ENCODE measurements at places on chromosomes 3 and 15.
A peak's percentile ranks its signal among the peaks of the same experiment; 100 is the strongest.

GRCh38 chr15:89806210-89806558 lies 8.5 kb downstream of the ANPEP start:
- DNase-seq = no peak

DNA sequence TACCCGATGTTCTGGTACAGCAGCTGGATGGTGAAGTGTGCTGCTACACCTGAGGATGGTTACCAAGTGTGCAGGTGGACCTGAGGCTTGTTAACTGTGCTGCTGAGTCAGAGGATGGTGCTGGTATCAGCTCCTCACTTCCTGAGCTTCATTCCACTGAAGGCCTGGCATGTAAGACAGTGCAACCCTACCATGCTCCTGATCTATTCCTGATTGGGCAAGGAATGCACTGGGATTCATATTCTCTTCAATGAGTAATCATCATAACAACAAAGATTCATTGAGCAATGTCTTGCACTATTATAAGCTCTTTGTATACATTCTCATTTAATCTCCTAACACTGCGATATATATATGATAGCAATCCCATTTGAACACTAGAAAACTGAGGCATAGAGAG lies 62.9 kb upstream of the THSD4 start:
- DNase-seq = no peak

DNA sequence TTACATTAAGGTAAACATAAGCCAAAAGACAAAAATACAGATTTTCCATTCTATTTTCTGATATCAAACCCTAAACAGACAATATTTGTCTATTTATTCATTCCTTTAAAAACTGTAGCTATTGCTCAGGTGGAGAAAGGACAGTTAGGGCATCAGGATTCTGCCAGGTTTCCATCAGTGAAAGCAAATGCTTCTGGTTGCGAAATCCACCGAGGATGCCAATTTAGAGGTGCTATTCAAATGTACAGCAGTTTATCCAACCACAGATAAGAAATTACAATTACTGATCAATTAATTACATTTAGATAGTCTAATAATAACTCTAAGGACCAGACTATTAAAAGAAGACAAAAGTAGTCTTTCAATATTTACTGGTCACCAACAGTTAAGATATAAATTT lies 3.9 kb downstream of the TOMM70 start:
- no peak for DNase-seq

DNA sequence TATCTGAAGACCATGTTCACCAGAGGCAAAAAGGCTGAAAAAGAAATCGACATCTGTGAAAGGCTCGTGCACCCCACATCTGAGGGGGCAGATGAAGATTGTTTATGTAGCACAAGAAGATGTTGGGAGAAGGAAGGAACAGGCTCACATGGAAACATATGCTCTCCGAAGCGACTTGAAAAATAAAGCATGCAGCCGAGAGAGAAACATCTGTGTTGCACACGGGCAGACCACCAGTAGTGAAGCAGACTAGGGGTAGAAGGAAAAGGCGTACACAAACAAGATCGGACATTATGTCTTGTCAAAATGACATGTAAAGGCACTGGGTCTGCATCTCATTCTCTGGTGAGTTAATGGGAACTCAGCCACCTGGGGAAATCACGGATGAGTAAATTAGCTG lies 356.5 kb downstream of the ZIC4 start:
- DNase-seq = no peak

DNA sequence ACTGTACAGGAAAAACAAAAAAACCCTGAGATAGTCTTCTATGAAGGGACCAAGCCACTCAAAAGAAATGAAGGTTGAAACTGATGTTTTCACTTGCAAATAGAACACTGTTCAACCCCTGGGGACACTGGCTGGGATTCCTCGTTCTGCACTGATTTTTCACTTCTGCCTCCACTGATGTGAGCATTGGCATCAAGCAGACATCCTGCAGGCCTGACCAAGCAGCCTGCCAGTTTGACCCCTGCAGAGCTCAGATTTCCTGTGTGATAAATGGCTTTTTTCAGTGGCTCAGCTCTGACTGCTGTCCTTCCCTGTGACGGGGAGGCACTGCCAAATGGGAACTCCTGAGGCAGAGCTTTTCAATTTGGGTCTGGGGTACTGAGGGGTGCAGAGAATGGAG lies 50.0 kb downstream of the RASGRP1 start:
- no peak for DNase-seq

- no peak for DNase-seq
Measured at GRCh38 chr3:175861916-175862315, 1002.8 kb downstream of the NAALADL2 start.

DNA sequence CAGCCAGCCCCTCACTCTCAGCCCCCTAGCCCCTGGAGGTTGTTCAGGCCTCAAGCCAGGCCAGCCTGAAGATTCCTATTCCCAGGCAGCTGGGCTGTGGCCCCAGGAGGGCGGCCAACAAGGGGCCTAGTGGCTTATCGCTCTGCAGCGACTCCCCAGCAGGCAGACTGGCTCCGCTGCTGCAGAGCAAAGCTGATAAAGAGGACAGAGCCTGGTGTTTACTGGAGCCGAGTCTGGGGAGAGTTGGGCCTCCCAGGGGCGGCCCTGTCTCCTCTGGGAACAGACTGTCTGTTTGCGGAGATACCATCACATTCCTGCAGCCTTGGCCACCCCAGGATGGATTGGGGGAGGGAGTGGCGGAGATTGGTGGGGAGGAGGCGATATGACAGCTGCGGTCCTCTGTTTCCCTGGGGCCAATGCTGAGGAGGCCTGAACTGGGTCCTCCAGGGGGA lies 22.4 kb upstream of the SMAD6 start:
- no peak for DNase-seq

GRCh38 chr3:186772701-186773417 lies 10.5 kb upstream of the EIF4A2 start:
- peak; percentile 60 for DNase-seq

GRCh38 chr15:69896606-69897005 lies 201.1 kb downstream of the TLE3 start:
- DNase-seq = no peak

GRCh38 chr3:4149296-4149695 lies 153.9 kb upstream of the SETMAR start:
- no peak for DNase-seq

GRCh38 chr15:99447497-99448371 lies 118.0 kb upstream of the MEF2A start:
- DNase-seq = no peak

GRCh38 chr15:29821416-29822099 lies 710 bp downstream of the TJP1 start:
- peak; percentile 39 for DNase-seq

DNA sequence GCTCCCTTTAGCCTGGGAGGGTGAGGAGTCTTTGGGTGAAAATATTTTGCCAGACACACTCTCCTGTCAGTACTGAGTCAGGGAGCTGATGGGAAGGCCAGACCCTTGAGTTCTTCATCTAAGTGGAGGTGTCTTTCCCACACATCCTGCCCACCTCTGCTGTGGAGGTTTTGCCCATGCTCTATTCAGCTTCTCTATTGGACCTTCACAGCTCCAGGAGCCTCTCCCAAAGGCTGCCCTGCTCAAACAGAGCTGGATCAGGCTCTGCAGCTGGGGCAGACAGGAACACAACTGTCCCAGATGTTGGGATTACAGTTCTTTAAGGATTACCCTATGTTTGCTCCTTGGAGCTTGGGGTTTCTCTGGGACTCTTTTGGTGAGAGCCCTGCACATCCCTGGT lies 77.9 kb downstream of the SPSB4 start:
- DNase-seq = no peak

- no peak for DNase-seq
Measured at GRCh38 chr3:142896201-142896755, 7.4 kb upstream of the PCOLCE2 start.

GRCh38 chr3:100047455-100048141 lies 66.7 kb downstream of the FILIP1L start:
- no peak for DNase-seq

DNA sequence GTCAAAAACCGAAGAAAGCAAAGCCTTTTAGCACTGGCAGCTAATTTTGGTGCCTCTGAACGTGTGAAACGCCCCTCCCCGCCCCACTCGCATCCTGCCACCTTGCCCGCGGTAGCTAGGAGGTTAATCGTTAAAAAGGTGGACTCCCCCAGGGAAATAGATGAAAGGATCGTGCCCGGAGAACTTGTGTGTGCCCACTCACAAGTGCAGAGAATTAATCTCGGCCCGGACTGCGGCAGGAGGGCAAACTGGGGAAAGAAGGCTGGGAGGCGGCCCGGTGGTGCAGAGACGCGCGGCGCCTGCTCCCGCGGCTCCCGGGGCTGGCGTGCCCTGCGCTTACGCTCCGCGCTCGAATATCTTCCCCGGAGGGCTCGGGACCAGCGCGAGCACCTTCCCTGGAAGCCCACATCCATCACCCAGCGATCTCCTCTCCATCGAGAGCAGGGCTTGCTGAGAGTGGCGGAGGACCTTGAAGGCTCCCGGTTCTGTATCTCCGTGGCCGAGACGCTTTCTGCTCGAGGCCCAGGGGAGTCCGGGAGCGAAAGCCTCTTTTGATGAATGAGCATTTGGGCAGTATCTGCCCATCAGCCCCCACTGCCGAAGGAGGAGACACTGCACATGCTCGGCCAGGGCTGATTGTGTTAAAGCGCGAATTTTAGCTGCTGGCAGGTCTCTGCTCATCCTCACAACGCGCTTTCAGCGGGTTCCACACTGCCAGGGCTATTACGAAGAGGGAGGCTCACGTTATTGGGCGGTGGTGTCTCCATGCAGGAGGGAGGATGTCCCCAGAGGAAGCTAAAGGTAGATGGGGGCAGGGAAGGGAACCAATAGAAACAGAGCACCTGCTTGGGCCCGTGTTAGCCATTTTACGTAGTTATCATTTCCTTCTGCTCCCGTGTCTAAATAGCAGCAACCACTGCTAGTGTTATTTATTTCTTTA lies 1.3 kb upstream of the SPTSSB start:
- DNase-seq = peak; percentile 35

DNA sequence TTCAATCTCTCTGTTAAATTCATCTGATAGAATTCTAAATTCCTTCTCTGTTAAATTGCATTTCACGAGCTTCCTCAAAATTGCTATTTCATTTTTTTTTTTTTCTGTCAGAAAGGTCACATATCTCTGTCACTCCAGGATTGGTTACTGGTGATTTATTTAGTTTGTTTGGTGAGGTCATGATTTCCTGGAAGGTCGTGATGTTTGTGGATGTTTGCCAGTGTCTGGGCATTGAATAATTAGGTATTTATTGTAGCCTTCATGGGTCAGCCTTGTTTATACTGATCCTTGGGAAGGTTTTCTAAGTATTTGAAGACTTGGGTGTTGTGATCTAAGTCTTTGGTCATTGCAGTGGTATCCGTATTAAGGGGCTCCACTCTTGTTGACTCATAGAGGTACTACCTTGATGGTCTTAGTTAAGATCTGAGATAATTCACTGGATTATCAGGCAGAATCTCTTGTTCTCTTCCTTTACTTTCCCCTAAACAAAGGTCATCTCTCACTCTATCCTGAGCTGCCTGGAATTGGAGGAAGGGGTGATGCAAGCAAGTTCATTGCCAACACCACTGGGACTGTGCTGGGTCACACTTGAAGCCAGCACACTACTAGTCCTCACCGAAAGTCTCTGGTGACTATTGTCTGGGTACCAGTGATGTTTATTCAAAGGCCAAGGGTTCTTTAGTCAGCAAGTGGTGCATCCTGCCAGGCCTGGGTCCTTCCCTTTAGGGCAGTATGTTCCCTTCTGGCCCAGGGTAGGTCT lies 231.1 kb downstream of the GBE1 start:
- DNase-seq = no peak

GRCh38 chr3:118269537-118270125 lies 765.0 kb downstream of the IGSF11 start:
- no peak for DNase-seq

DNA sequence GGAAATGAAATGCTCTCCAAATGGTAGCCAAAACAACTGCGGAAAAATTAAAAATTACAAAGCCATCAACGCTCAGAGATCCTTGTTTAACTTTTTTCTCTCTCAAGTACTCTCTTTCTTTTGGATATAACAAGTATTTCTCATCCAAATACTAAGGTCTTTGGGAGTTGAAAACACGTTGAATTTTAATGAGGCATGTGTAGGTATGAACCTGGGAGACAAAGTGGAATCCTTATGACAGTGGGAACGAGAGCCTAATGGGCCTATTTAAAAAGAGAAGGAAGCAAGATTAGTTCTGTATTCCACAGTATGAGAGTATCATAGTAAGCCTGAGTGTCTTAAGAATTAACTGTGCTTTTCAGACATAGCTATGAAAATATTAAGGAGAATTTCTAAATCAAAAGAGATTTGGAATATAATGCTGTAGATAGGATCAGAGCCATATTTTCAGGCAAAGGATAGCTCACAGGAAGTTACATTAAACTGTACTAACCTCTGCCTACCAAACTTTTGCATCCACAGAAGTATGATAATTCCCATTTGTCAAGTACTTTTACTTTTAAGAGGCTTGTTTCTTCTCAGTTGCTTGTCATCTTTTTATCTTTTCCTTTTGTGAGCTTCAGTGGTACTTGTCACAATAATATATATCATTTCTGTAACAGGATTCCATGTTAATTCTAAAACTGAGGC lies 759 bp downstream of the CD96 start:
- no peak for DNase-seq

GRCh38 chr3:143771258-143771657 lies 77.0 kb downstream of the SLC9A9 start:
- no peak for DNase-seq

- DNase-seq = peak; percentile 28
Measured at GRCh38 chr3:72238010-72238691, 453.2 kb upstream of the PROK2 start.
